ENCODE measurements at places on chromosomes 5 and 9.

GRCh38 chr9:71127301-71127700 lies 5.9 kb upstream of the TRPM3 start:
- no peak for DNase-seq

GRCh38 chr5:160486573-160486972 lies 64.9 kb downstream of the PTTG1 start:
- DNase-seq = no peak

- DNase-seq = no peak
Observed at GRCh38 chr5:80654054-80654390, 430 bp upstream of the MSH3 start.

DNA sequence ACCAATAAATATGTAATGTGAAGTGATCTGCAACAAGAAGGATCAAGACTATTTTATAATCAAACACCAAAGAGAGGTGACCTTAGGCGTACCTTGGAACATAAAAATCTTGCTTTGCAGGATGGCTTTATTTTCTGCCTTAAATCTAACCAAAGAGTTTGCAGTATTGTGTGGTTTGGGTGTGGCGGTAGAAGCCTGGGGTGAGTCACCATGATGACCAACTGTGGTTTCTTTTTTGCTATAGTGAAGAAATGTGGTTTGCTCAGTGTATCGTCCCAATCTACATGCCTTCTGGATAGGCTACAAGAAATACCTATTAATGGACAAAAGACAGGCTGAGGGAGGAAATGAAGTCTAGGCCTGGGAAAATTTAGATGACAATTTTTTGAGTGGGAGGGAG lies 5.1 kb upstream of the CAST start:
- peak; percentile 24 for DNase-seq

DNA sequence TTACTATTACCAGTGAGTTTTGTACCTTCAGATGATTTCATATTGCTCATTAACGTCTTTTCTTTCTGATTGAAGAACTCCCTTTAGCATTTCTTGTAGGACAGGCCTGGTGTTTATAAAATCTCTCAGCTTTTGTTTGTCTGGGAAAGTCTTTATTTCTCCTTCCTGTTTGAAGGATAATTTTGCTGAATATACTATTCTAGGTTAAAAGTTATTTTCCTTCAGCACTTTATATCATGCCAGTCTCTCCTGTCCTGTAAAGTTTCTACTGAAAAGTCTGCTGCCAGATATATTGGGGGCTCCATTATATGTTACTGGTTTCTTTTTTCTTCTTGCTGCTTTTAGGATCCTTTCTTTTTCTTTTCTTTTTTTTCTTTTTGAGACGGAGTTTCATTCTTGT lies 13.3 kb downstream of the CDK7 start:
- no peak for DNase-seq

- no peak for DNase-seq
Observed at GRCh38 chr9:77987081-77987656, 44.4 kb downstream of the GNAQ start.

- no peak for DNase-seq
Observed at GRCh38 chr9:83043597-83043996, 19.3 kb downstream of the RASEF start.

DNA sequence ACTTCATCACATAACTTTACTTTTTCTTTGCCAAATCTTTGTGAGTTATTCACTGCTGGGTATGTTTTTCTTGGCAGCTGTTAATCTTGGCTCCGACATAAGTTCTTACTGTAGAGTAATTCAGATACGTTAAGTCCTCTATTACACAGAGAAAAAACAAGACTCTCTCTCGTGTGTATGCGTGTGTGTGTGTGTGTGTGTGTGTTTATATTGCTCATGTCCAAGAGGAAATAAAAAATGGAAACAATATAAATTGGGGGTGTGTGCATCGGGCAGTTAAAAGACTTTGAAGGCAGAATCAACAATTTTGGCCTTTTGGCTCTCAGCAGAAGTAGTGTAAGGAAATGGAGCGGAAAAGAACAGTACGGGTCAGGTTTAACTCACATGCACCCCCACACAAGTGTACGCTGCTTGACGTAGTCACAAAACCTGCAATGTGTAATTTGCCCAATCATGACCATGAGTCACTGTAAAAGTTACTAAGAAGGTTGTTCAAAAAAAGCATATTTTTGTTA lies 67.2 kb upstream of the IFNE start:
- DNase-seq = no peak

DNA sequence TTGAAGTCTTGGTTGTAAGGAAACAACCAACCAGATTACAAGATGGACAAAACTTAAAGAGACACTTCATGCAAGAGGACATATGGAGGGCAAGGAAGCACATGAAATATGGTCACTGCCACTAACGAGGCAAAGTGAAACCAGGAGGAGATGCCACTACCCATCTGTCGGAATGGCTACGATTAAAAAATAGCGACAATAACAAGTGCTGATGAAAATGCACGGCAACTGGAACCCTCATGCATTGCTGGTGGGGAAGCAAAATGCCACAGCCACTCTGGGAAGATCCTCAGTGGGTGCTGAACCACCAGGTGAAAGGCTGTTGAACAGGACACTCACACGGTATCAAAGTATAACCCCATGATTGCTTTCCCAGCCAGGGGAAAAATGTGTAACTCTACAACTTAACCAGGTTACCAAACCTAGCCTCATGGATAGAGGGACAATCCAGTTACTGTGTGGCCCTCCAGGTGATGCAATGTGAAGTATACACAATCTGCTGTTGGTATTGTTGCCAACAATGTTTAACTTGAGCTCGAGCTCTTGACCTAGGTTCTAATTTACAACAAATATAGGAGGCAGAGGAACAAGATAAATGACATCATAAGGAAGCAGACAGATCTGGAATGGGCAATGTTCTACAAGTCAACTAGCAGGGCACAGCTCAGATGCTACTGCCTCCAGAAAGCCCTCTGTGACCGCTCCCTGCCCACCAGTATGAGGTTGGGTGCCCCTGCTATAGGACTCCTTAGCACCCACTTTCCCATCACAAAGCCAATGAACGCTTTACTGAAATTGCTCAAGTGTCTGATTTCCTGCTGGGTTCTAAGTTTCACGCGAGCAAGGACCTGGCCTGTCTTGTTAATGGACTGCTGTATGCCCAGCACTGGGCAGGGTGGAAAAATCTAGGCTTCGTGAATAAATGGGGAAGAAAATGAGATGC lies 25.8 kb downstream of the SH3PXD2B start:
- DNase-seq = no peak

DNA sequence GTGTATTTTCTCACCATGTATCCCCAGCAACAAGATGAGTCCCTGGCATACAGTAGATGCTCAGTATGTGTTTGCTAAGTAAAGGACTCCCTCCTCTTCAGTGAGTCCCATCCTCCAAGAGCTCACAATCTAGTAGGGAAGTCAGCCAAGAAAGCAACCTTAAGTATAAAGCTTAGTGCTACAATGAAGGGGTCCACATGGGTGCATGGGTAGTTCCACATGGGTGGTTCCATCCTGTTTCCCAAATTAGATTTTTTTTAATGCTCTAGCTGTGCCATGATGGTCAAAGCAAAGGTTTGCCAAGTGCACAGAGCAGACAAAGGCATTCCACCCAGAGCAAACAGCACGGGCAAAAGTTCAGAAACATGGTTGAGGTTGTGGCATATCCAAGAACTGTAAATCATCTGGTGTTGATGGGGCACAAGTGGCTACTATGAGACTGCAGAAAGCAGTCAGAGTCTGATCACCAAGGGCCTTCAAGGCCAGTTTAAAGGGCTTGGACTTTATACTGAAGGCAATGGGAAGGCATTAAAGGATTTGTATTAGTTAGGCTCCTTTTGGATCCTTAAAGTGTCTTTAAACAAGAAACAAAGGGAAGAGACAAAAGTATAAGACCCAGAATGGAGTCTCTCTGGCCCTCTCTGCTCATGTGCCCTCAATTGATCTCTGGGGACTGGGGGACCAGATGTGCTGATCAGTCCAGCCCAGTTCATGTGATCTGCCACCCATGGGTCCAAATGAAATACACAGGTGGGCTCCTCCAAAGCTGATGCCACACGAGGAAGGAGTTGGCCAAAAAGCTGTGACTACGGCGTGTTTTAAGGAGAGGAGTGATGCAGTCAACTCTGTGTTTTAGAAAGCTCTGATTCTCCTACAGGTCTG lies 9.0 kb upstream of the CPLX2 start:
- DNase-seq = no peak

Measured in activated T-cell treated with anti-CD3 and anti-CD28 coated beads for 48 hours (primary cell).